ENCODE measurements at places on chromosomes 3 and 15. TPM values are rescaled to one million over a fixed set of nuclear protein-coding genes. Genes with fewer than 3 reads are reported as not detected.

DNA sequence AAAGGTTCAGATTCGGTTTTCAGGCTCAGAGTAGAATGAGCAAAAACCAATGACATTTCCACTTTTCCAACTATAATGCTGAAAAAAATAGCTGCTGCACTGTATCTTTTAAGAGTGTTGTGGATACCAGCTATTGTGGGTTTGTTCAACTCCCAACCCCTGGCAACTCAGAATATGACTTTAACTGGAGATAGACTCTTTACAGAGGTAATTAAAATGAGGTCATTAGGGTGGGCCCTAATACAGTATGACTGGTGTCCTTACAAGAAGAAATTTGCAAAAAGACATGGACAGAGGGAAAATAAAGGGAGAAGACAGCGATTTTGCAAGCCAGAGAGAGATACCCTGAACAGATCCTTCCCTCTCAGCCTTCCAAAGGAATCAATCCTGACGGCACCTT lies 39.5 kb downstream of the ANKRD28 start:
- DNase-seq = no peak

DNA sequence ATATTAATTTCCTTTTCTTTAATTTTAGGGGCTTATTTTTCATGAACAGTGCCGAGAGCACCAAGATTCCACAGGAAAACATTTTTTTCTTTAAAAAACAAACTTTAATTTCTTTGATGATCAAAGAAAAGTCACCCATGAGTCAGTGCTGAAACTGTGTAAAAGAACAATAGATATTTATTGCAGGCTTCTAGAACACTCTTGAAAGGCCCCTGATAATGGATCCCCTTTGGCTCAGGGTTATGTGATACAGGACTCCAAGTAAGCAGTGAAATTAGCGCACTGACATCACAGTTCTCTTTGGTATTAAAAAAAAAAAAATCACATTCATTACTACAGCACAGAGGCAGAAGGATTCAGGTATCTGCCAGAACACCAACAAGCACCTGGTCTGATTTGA lies 66.1 kb upstream of the MYZAP start:
- DNase-seq = no peak

DNA sequence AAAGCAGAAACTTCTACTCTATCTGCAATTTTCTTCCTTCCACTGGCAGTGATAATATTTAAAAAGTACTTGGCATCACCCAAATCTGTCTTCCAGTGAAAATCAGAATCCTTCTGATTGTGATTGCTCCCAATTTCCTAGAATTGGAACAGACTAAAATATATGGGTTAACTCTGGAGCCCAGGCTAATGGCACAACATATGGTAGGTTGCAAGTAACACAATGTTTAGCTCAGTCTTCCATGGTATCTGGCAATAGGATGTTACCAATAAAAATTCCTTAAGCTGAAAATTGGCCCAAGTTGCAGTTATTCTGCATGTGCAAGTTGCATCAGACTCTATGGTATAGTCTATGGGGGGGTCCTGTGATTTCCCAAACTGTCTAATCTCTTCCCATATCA lies 273.5 kb upstream of the ADAMTS9 start:
- peak; percentile 10 for DNase-seq

SERINC4 gene
- total RNA-seq = under 0.01 TPM

DNA sequence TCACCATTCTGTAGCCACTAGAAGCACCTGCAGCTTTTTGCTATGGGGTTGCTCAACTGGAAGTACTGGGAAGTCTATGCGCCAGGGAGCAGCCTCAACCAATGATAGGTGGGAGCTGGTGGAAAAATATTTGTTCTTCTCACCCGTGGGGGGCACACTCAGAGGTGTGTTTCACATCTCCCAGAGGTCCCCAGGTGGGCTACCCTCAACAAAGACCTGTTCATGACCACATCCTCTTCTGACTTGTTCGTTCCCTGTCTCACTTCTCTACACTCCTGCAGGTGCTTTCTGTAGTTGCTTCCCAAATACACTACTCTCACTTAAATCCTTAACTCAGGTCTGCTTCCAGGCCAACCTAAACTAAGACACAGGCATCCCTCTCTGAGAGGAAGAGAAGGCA lies 3.6 kb downstream of the CAMP start:
- no peak for DNase-seq

DNA sequence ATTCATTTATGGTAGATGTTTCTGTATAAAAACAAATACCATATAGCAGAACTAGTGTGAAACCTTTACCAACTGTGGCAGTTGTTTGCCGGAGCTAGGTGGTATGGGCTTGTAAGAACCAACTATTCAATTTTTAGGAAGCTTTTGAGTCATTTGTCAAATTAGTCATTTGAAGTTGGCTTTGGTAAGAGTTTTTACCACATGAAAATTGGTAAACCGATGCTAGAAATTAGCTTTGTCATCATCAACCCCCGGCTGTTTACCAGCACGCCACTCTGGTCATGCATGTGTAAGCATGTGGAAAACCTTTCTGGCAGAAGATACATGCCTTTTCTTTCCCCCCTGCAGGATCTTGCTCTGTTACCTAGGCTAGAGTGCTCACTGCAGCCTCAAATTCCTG lies 63.3 kb downstream of the IL1RAP start:
- DNase-seq = no peak

DNASE1L3 gene
- total RNA-seq = not detected

DNA sequence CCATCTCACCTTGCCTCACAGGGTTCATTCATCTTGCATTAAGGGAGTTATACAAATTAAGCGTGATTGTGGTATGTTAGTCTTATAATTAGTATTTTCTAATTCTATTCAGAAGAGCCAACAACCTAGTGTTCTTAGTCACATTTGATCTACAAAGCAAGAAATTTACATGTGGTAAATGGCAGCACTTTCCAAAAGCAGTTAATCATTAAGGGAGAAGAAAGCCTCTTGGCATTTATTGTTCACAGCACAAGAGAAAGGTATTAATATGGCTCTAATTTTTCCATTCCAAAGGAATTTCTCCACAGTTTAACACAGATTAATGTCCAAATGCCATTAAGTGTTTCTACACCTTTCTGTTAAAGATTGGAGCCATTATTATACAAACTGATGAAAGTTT lies 1077.1 kb downstream of the ZPLD1 start:
- no peak for DNase-seq

RASL12 gene
- under 0.01 TPM for total RNA-seq

DNA sequence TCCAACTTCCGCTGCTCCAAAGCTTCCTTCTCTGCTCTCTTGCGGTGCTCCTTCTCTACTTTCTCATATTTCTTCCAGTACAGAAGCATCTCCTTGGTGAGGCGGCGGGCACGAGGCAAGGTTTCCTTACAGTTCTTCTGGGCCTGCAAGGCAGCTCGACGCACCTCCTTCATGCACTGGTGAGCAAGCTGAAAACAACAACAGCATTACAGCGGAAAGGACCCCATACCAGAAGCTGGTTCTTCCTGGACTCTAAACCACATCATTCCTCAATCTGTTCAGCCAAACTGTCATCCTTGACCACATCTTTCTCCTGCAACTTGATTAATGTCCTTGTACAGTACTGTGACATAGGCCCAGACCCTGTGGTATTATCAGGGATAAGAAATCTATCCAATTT lies 36.4 kb downstream of the INO80 start:
- DNase-seq = no peak

GRCh38 chr3:121970047-121970446 lies 52.0 kb downstream of the ILDR1 start:
- peak; percentile 62 for DNase-seq

- no peak for DNase-seq
These were observed 244.7 kb downstream of the FEZF2 start for GRCh38 chr3:62128681-62129080.

- no peak for DNase-seq
These were observed 91.1 kb downstream of the TBL1XR1 start for GRCh38 chr3:177106184-177106583.

EOMES gene
- total RNA-seq = not detected

GRCh38 chr3:139935016-139935865 lies at the start of gene CLSTN2:
Gene CLSTN2 (plus strand): TSS chr3:139935185.
- DNase-seq = peak; percentile 23

- DNase-seq = no peak
These were observed 59.3 kb upstream of the COL6A6 start for GRCh38 chr3:130457671-130458070.

DNA sequence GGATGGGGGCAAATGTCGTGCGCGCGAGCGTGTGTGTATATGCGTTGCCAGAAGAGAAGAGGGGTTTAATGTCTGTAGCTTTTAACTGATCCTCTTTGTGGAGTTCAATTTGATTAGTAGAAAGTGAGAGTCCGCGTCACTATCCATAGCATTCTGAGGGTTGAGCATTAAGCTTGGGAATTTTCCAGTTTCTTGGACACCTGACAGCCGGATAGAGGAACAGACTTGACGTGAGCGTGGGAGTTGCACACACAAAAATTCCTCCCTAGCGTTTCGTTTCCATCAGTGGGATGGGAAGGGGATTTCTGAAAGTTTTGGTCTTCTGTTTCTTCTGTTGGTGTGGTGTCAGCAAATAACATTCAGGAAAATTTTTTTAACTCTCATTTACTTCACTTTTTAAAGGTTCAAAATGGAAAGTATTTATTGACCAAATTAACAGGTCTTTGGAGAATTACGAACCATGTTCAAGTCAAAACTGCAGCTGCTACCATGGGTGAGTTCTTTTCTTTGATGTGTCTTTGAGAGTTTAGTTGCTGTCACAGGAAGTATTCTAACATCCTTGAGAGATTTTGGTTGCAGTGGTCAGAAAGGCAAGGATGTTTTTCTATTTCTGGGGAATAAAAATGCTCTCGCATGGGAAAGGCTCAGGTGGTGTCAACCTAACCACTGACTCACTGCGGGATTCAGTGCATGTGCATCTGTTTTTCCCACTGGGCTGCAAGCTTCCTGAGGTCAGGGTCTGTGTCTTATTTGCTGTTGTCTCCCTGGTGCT lies 841 bp downstream of the POGLUT1 start:
- peak; percentile 62 for DNase-seq

ARL14 gene
- total RNA-seq = not detected

DNA sequence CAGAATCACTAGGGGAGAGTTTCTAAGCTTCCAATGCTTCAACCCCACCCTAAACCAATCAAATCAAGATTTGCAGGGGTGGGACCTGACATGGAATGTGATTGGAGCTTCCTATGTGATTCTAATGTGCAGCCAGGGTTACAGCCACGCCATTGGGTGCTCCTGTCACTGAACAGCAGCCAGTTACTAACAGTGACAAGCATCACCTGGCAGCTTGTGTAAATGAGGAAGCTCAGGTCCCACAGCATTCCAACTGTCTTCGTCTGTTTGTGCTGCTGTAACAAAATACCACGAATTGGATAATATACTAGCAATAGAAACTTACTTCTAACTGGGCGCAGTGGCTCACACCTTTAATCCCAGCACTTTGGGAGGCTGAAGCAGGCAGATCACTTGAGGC lies 294.9 kb downstream of the SHQ1 start:
- DNase-seq = no peak

- no peak for DNase-seq
These were observed 24.5 kb upstream of the SOX2 start for GRCh38 chr3:181687190-181687589.

- no peak for DNase-seq
These were observed 427.1 kb upstream of the RASGRP1 start for GRCh38 chr15:38991701-38992100.

SNTN gene
- total RNA-seq = not detected

DNA sequence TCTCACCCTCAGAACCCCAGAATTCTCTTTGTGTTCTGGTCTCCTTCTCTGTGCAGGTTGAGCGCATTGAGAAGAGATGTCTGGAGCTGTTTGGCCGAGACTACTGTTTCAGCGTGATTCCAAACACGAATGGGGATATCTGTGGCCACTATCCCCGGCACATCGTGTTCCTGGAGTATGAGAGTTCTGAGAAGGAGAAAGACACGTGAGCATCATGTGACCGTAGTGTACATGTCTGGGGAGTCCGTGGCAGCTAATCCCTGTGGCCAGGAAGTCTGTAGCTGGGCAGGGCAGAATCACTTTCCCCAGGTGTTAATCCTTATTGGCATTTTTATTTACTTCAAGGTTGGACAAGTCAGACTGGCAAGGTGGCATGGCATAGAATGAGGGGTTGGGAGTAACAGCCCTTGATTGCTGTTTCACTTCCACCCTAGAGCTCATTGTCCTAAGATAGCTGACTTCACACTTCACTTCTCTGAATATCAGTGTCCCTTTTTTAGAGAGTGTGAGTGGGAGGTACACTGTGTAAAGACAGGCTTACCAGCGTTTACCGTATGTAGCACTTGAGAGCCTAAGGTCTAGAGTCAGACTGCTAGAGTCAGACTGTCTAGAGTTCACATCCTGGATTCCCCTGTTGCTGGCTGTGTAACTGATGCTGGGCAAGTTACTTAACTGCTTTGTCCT lies 4.4 kb downstream of the MTMR14 start:
- DNase-seq = no peak

- peak; percentile 70 for DNase-seq
These were observed 118.6 kb downstream of the PGPEP1L start for GRCh38 chr15:98888820-98889479.

RBPMS2 gene
- not detected for total RNA-seq

- DNase-seq = no peak
These were observed 161.3 kb upstream of the GADL1 start for GRCh38 chr3:31055757-31056156.

DNA sequence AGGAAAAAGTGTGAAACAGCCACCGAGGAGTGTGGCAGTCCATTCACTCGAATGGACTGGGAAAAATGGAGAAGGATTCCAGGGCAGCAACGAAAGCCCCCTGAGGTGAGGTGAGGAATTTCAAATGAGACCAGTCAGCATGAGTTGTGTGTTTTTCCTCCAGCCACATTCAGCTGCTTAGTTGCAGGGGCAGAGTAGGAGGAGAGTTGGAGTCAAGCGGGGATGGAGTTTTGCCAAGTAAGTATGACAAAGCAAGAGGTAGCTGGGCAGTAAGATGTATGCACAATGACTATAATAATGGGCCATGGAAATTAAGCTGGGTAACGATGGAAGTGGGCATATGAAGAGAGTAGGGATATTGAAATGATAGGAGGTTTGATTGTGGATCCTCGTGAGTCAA lies 64.4 kb downstream of the CCDC54 start:
- no peak for DNase-seq

- no peak for DNase-seq
These were observed 1.3 kb downstream of the ARHGEF26 start for GRCh38 chr3:154122552-154122911.

GRCh38 chr15:93121973-93122910 lies 33.2 kb upstream of the RGMA start:
- no peak for DNase-seq

CCDC13 gene
- 0.64 TPM for total RNA-seq

GRCh38 chr3:177320765-177321247 lies 123.5 kb upstream of the TBL1XR1 start:
- peak; percentile 70 for DNase-seq

- DNase-seq = peak; percentile 94
These were observed 45.9 kb downstream of the CHAC1 start for GRCh38 chr15:40999190-40999589.

DNA sequence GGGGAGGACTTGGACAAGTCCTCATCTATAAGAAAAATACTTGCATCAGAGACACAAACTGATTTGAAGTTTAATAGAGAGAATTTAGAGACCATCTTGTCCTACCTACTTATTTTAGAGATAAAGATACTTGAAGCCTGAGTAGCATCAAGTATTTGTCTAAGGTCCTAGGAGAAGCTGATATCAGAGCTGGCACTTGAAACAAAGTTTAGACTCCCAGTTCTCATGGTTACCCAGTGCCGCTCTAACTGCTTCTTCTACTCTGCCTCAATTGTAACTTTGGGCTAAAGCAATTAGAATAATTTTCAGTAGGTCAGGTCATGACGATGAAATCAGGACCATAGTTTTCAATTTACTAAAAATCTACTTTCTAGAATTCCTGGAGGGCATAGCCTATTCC lies 123.9 kb upstream of the CADPS start:
- no peak for DNase-seq
